Activated CD8-positive, alpha-beta memory T cell treated with anti-CD3 and anti-CD28 coated beads for 48 hours (primary cell): ENCODE measurements at places on chromosomes 6 and 20.

DNA sequence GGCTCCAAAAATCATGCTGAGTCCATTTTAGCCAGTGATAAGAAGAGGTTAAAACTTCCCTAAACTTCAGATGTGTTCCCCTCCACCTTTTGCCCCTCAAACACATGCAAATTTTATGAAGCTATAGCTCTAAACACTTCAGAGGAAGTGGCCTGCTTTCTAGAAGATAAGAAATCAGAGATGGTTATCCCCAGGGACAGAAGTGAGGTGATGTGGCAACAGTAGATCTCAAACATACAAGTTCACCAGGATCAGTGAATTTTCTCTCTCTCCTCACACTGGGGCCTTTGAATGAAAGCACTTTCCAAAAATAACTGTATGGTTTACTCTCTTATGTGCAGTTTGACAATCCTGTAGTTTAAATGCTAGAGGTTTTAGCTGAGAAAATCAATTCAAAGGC is 332.0 kb downstream of the BTBD9 start:
- DNase-seq = no peak

GRCh38 chr20:44153636-44154043 is 33.3 kb downstream of the JPH2 start:
- DNase-seq = no peak

DNA sequence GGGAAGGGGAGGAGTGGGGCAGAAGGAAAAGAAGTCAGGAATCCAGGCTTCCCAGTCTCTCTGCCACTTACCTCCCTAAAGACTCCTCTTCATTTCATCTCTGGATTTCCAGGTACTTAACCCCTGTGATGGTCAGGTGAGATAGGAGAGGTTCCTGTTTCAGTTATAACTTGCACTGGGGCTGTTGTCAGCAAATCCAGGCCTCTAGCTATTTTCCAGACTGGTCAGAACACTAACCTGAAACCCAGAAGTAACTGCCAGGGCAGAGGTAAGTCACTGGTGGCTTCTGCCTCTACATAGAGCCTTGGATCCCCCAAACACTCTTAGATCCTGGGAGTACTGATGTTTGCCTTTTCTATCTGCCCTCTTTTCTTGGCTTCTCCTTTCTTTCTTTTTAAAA is 233.5 kb upstream of the TAB2 start:
- DNase-seq = no peak

DNA sequence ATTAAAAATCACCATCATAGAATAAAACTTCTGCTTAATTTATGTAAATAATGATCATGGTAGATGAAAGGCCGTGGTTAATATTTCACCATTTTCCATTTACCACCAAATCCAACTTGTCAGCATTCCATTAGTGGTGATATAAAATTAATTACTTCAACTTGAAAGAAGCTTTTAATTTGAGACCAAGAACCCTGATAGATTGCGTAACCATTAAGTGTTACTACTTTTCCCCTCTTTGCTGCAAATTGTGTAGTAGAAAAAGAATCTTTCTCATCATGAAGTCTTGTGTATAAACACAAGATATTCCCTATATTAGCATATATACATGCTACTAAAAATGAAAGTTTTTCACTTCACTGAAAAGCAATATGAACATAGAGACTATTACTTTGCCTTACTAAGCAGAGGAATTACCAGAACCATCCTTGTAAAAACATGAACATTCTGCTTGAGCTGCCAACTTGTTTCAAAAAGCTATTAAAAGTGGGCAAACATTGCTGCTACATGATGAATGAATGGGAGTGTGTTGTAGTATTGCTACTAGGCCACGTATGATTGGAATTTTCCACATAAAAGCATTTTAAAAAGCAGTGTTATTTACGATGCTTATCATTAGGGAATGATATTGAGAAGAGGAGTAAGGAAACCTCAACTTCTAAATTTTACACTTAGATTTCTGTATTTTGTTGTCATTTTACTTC is 35.0 kb downstream of the STX11 start:
- DNase-seq = no peak

GRCh38 chr6:42745083-42745639 is 742 bp downstream of the TBCC start:
- peak; percentile 32 for DNase-seq
